GM18507 (cell line): ENCODE measurements at places on chromosomes 13 and 19.

GRCh38 chr19:5487222-5487621, 32.0 kb downstream of the ZNRF4 start:
- no peak for DNase-seq

- DNase-seq, result no peak
Observed at GRCh38 chr19:16756649-16757048, 37.0 kb downstream of the NWD1 start.

- no peak for DNase-seq
Observed at GRCh38 chr19:31575846-31576335, 226.7 kb upstream of the TSHZ3 start.

DNA sequence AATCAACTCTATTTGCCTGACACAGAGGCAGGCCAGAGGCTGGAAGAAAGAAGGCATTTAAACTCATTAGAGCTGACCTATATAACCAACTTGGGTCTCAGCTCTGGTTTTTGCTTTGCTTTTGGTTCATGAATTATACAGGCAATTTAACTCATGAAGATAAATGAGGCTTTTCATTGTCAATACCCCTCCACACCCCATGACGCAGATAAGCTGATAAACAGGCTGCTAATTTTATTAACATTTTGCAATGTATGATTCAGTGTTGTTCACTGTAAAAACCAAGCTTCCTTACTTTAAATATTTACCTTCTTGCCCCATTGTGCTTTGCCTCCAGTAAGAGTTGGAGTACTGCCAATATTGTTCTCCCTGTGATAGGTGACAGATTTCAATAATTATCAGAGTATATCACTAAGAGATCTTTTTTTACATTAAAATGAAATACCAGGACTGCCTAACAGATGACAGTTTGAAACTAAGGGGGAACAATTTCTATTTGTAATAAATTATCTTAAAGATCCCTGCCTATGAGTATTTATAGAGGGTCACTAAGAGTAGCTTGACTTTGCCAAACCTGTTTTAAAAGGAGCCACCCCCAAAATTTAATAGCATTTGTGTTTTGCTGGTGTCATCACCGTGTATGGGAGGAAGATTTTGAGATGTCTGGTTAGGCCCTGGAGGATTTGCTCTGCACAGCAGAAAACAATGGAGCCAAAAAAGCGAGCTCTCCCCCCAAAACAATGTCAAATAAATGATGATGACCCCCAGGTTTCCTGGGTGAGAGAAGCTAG, 472.7 kb upstream of the NBEA start:
- no peak for DNase-seq

DNA sequence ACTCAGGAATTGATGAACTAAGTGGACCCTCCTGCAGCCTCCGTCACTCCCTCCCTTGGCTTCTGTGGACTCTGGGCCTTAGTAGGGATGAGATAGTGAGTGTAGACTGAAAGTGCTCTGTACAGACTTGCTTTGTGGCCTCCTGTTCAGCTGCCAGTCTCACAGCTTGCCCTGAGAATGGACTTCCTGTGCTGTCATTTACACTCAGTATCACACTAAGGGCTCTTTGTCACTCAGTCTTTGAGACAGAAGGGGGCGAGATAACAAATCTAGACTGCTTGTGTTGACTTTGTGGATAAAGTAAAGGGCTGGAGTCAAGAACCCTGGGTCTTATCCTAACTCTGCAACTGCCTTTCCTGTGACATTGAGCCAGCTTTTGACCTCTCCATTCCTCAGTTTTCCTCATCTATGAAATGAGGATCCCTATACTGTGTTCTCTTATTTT, 21.0 kb upstream of the SPRY2 start:
- DNase-seq, result no peak

DNA sequence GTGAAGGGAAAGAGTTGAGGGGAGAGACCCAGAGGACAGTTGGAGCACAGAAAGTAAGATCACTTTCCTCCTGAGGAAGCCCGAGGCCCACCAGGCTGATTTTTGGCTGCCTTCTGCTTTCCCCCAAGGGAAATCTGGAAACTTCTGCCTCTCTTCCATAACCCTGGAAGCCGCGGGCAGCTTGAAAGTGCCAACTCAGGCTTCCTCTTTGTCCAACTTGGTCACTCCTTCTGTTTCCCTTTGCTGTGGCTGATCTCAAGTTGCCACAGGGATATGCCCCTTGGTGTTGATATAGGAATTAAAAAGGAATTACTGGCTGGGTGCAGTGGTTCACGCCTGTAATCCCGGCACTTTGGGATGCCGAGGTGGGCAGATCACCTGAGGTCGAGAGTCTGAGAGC, 5.7 kb upstream of the CD70 start:
- DNase-seq, result no peak

DNA sequence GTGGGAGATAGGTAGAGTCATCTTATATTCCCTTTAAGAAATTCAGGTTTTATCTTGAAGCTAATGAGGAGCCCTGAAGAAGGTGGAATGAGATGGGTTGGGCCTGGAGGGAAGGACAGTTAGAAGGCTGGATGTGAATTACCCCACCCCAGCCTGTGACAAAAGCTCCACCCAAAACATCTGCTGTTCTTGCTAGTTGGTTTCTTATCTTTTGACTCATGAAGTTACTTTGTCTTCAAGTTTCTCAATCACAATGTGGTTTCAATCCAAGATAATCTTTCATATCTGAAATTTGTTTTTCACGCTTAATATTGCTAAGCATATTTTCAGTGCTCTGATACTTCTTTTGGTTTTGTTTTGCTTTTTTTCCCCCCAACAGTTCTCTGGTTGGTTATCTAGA, 38.3 kb upstream of the HMGB1 start:
- no peak for DNase-seq

DNA sequence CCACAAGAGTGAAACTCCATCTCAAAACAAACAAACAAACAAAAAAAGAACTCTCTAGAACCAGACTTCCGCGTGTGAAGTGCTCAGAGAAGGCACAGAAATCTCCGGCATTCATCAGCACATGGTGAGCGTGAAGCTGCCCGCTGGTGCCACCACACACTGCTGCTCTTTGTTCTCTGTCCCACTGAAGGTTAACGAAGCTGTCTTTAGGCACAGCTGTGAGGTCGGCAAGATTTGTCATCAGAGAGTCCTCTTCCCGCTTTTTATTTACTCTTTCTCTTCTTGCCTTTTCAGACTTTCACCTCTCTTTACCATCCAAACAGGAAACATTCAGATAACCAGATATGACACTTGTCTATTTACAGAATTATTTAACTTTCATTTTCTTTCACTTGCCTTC, 115.2 kb upstream of the ARGLU1 start:
- DNase-seq, result no peak

- DNase-seq, result no peak
Observed at GRCh38 chr13:109096101-109096500, 466.7 kb downstream of the MYO16 start.

- no peak for DNase-seq
Observed at GRCh38 chr13:77653301-77653700, 44.2 kb upstream of the SLAIN1 start.

- DNase-seq, result peak; percentile 8
Observed at GRCh38 chr19:42634409-42635232, 39.9 kb upstream of the CEACAM8 start.

GRCh38 chr13:48962281-48962680, 13.4 kb upstream of the FNDC3A start:
- DNase-seq, result no peak

DNA sequence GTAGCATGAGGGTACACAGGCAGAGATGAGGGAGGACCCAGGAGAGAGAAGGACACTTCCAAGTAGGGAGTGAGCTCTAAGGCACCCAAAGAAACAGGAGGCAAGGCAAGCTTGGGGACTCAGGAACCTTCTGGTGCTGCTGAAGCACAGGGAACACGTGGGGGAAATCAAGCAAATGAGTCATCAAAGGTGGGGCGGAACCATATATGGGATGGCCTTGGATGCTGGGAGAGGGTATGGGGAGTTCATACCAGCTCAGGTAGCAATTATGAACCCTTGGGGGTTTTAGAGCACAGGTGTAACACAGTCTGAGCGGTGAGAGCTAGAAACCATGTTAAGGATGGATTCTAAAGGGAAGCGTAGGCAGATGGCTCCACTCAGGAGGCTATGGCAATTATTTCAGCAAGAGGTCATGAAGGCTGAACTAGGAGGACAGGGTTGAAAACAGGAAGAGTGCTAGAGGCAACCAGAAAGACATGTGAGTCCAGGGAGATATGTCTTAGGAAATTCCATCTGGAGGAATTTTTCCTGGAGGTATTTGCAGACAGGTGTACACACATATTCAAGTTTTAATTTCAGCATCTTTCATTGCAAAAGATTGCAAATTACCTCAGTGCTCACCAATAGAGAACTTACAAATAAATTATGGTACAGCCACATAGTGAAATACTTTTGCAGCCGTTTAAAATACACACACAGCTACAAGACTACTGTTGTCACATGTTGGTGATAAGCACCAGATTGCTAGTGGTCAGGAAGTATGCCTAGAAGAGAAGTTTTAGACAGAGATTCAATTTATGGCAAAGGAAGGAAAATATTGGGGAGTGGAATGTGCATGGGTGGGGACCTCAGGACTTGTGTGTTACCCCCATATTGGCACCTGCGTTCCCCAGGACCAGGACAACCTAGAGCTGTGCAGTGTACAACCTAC, 77.0 kb downstream of the STARD13 start:
- DNase-seq, result no peak

DNA sequence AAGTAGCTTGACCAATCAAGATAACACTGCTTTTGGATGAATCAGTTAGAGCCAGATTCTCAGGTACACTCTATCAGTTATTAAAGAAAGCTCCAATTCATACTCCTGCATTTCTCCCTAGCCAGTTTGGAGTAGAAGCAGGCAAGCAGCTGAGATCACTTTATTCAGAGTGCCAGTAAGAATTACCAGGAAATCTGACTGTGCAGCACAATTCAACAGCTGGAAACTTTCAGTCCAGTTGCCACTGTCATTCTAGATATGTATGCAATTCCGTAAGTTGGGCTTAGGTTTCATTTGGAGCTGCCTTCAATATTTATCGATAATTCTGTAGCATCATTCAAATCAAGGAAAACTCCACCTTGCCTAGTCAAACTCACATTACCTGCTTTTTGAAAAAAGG, 2625.6 kb upstream of the PCDH20 start:
- DNase-seq, result no peak

- no peak for DNase-seq
Observed at GRCh38 chr13:109989686-109990085, 203.3 kb upstream of the IRS2 start.

GRCh38 chr19:19068659-19069654, 5.2 kb downstream of the SLC25A42 start:
- DNase-seq, result peak; percentile 22

DNA sequence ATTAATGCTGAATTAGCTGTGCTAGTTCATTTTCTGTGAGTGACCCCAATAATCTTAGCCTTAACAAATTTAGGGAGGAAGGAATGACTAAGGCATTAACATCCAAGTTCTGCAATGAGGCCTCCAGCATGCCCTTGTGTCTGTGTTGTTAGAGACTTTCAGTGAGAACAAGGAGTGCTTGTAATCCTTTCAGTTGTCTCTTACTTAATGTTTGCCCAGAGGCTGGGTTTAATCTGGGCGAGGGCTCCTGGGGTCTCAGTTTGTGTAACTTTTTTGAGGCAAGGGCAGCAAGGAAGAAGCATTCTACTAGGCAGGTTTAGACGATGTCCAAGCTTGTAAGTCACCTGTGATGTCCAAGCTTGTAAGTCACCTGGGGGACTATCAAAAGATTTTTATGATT, 24.3 kb downstream of the CCNA1 start:
- DNase-seq, result no peak

GRCh38 chr13:112446347-112446861, 70.2 kb downstream of the SPACA7 start:
- DNase-seq, result no peak

DNA sequence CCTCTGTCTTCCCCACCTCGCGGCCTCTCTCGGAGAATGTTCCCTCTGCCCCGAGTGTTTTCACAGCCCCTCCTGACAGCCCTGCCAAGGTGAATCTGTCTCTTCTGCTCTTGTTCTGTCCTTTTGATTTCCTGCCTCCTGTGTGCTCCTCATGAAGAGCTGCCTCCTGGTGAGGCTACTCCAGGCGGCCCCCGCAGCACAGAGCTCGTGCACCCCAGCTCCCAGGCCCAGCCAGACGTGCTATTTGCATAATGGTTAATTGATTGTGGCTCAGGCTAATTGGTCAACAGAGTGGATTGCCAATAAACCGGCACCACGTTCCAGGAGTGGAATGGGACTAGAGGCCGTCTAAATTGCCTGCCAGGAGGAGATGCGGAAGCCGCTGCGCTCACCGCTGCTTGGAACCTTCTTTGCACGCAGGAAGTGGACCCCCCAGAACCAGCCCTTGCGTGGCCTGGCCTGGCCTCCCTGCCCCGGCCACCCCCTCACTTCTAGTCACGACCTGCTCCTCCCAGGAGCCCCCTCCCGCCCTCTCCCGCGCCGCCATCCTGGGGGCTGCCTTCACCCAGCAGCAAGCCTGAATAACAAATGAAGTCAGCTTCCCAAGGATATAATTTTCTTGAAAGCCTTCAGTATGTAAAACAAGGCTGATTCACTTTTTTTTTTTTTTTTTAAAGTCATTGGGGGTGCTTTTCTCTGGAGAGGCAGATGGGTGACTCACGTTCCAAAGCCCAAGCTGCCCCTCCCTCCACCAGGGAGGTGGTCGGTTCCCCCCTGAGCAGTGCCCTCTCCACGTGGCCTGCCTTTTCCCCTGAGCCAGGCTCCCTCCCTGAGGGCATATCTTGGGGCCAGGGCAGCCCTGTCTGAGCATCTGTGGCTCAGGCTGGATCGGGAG, 144.0 kb downstream of the KDM4B start:
- DNase-seq, result no peak

- no peak for DNase-seq
Observed at GRCh38 chr19:40466219-40466984, 399 bp upstream of the SPTBN4 start.

DNA sequence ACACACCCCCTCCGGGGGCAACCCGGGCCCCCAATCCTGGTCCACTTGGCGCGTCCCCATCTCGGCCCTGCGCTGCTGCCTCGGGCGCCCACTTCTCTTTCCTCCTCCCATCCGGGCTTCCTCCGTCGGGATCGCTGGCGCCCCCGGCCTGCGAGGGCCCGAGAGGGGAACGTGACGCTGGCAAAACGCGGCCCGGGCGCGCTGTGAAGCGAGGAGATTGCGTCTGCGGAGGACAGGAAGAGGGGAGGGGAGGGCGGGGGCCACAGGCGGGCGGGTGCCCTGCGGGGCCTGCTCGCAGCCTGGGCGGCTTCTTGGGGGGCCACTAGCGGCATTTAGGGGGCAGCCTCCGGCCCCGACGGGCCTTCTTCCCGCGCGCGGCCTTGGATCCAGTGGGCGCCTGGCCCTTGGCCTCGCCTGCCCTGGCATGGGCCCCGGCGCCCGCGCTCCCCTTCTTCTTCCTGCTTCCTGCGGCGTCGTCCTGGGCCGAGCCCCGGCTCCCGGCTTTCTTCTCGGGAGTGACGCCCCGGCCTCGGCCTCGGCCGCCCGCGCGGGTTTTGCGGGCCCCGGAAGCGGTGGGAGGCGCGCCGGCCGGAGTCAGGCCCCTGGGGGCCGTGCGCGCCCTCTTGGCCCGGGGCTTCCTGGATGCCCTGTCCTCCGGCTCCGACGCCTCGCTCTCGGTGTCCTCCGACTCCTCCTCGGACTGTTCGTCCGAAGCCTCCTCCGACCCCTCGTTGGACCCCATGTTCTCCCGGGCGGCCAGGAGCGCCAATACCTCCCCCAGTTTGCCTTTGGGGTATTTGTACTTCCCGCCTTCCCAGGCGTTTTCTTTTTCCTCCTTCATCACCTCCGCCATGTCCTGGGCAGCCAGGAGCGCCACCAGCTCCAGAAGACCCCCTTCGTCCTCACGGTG, 2.2 kb downstream of the PNMA8B start:
- DNase-seq, result no peak
